Dermis blood vessel endothelial cell (primary cell): ENCODE measurements at places on chromosomes 7 and 10. TPM values are rescaled to one million over a fixed set of nuclear protein-coding genes. Genes with fewer than 3 reads are reported as not detected.

GRCh38 chr10:113517901-113518260 is 35.0 kb upstream of the HABP2 start:
- DNase-seq: no peak

TAF3 gene
- total RNA-seq: 2.0 and 2.3 TPM in 2 replicates

- peak; percentile 10 for DNase-seq
These were observed 133.3 kb downstream of the TEX36 start for GRCh38 chr10:125549653-125550052.

LIPJ gene
- total RNA-seq: not detected in 2 replicates

ZNF212 gene
- total RNA-seq: 3.7 and 4.6 TPM in 2 replicates

GRCh38 chr10:115095758-115096157 is 2.6 kb downstream of the ATRNL1 start:
- DNase-seq: no peak
